CD4-positive, alpha-beta T cell treated with Interleukin-6 for 4 hours (primary cell): ENCODE measurements at places on chromosomes 4 and X.
A peak's percentile ranks its signal among the peaks of the same experiment; 100 is the strongest.

DNA sequence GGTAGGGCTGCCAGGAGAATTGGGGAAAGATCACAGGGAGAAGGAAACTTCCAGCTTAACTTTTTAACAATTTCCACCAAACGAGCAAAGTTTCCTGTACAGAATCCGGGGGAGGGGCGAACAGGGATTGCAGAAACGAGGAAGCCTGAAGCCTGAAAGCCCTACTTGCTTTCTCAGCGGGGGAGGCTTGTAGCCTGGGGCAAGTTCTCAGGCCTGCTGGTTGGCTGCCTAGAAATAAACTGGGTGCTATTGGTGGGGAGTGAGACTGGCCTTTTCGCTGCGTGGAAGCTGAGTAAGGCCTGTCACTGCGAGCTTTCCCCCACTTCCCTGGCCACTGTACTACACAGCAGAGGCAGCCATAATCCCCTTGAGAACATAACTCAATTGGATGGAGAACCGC is 110.8 kb upstream of the ATP8A1 start:
- DNase-seq = no peak

GRCh38 chr4:128830906-128831503 is 21.5 kb downstream of the JADE1 start:
- DNase-seq = no peak

GRCh38 chrX:20445109-20445508 is 178.4 kb upstream of the RPS6KA3 start:
- no peak for DNase-seq

- DNase-seq = peak; percentile 48
These were observed 25.1 kb downstream of the XIAP start for GRCh38 chrX:123884809-123885408.

DNA sequence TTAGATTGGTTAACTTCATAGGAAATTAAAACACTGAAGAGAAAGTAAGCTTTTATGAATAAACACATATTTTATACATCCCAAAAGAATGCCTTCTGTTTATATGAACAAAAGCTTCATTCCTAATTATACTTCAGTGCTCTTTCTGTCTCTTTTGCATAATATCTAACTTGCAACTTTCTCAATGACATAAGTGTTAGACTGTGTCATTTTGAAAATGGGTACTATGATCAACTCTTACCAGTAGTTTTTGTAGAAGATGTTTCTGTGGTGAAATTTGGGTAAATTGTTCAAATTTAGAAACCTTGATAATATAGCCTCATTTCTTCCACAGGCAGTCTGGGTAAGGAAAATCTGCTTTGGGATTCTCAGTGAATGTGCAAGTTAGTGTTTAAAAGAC is 991.4 kb downstream of the CCSER1 start:
- no peak for DNase-seq

GRCh38 chrX:139931646-139932072 is 1.2 kb downstream of the ATP11C start:
- DNase-seq = no peak

DNA sequence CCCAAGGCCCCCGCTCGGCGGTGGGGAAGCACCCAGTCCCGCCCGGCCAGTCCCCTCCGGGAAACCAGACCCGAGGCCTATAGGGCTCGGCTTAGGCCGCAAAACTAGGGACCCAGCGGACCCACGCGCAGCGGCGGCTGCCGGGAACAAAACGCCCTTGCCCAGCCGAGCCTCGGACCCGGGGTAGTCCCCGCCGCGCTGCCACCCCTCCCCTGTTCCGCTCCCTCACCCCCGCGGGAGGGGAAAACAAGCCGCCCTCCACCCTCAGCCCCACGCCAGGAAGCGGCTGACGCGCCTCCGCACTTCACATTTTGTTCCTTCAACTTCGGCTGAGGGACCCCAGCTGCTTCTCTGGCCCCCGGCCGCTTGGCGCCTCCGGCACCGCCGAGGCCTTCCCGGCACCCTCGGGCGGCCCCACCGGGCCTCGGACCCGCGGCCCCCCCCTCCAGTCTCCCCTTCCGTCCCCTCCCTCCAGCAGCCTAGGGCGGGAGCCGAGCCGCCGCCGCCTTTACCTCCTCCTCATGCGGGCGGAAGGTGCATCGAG is 694 bp downstream of the PDS5A start:
- DNase-seq = peak; percentile 67

DNA sequence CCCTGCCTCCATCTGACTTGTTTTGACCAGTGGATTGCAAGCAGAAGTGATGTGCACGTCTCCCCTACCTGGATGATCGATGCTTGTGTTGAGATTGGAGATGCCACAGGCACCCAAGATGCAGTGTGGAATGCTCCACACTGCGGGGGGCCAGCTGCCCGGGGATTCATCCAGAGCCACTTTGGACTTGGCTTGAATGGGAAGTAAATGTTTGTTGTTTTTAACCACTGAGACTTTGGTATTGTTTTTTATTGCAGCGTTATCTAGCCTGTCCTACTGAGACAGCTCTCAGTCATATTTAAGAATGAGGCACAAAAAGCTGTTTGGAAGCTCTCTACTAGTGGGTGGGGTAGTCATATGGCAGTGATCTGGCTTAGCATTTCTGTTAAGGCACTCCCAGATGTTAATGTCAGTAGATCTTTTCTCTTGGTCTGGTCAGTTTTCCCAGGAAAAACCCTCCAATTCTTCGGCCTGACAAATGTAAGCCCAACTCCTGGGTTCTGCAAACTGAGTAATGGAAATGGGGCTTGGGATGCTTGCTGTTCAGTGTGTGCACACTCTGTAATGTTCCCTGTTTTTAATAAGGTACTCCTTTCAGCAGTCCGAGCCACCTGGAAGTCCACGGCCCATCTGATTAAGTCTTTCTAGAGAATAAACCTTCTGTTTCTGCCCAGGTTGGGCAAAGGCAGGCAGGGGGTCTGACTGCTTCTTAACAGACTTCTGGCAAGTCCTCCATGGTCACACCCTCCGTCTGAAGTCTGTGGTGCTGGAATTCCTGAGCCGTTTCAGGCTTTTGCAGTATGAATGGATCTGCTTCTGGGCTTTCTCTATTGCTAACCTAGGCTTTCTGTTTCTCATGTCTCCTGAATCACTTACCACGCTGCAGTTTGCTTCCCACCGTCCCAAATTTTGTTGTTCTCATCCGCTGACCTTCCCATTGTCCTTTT is 74.8 kb downstream of the WWC2 start:
- DNase-seq = no peak

- DNase-seq = no peak
These were observed 73.7 kb upstream of the NDST4 start for GRCh38 chr4:115187136-115187535.

GRCh38 chr4:146051223-146051622 is 112.6 kb upstream of the ZNF827 start:
- DNase-seq = no peak

DNA sequence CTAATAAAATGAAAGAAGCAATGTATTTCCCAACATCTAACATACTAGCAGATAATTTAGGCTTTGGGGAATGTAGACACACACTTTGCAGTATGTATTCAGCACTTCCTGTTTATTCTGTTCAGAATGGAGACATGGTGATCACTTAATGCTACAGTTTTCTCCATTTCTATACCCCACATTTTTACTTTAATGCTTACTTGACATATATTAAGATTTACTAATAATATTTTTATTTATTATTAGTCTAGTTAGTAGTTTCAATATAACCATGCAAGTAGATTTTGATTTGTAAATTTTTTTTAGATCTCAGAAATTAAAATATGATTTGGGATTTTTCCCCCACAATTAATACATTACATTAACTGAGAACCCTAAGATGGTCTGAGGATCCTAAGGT is 98.4 kb downstream of the PRSS12 start:
- DNase-seq = no peak

DNA sequence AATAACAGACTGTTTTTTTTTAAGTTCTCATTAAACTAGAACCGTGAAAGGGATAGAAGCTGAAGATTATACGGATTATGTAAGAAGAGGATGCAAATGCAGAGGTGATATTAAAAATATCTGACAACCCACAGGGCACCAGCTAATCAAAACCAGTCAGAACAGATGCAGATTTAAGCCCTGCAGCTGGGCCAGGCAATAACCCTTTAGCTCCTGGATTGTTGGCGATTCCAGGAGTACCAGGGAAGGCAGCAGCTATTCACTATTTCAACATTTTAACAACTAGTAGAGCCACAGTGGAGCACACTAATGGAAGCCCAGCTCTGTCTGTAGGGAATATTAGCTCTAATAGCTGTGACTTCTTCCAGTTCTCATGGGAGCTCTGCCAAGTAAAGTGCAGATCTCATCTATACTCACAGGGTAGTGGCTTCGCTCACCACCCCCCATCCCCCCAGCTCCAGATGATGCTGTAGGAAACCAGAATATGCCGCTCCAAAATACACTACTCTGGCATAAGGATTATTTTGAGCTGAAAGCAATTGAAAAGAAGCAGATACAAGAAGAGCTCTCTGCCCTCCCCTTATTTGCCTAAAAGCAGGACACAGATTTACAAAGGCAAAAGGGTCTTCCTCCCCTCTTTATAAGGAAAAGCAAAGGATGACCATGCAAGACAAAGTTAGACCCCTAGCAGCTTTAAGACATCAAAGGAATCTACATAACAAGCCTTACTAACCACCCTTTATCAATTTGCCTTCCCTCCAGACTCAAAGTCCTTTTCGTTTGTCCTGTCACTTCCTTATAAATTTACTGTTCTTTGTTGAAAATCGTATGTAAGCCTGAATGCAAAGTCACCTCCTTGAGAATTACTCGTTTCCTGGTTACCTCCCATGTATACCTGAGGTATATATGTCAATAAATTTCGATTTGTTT is 13.7 kb downstream of the SCD5 start:
- no peak for DNase-seq

DNA sequence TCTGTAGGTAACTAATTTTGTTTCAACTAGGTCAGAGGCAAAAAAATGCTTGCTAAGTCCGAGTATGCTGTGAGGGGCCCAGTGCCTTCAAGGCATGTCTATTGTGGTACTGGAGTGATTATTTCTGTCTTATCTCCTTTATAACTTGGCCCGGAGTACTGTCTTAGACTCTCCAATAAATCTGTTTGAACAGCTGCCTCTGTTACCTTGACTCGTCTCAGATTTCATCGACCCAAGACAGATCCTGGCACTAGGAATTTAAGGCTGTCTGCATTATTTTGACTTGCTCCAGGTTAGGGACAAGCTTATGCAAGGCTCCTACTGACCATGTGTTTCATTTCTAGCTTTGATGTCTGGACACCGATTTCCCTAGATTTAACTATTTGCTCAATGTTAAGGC is 41.1 kb upstream of the NKAP start:
- no peak for DNase-seq

DNA sequence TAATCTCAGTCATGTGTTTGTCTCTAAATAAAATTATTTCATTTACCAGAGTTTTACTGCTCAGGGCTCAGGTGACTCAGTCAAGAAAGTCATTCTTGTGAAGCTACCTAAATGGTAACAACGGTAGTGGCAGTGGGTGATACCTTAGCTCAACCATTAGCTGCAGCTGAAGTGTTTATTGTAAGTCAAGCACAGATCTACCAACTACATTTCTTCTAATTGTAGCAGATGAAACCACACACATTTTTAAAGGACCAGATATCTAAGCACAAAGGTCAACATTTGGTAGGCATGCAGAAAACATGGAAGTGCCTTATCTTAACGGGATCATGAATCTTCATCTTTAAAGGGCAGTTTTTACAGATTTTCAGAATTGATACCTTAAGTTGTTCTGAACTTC is 79.1 kb downstream of the FAT4 start:
- DNase-seq = no peak

GRCh38 chr4:110088670-110089069 is 109.7 kb downstream of the ELOVL6 start:
- DNase-seq = no peak

DNA sequence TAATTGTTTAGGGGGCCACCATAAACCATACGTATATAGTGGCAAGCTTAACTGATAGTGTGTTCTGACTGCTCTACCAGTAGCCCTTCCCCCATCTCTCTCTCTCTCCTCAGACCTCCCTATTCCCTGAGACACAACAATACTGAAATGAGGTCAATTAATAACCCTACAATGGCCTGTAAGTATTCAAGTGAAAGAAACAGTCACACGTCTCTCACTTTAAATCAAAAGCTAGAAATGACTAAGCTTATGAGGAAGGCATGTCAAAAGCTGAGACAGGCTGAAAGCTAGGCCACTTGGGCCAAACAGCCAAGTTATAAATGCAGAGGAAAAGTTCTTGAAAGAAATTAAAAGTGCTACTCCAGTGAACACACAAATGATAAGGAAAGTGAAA is 78.0 kb downstream of the PRDM5 start:
- no peak for DNase-seq

GRCh38 chrX:68177542-68177941 is 255.8 kb downstream of the OPHN1 start:
- DNase-seq = no peak

- DNase-seq = no peak
These were observed 101.4 kb downstream of the PPARGC1A start for GRCh38 chr4:23788460-23788859.

- DNase-seq = no peak
These were observed 57.6 kb upstream of the FAT1 start for GRCh38 chr4:186781032-186781917.

- DNase-seq = no peak
These were observed 81.9 kb upstream of the HPGD start for GRCh38 chr4:174604198-174604597.

- DNase-seq = no peak
These were observed 162.4 kb upstream of the PRDX4 start for GRCh38 chrX:23504895-23505294.

DNA sequence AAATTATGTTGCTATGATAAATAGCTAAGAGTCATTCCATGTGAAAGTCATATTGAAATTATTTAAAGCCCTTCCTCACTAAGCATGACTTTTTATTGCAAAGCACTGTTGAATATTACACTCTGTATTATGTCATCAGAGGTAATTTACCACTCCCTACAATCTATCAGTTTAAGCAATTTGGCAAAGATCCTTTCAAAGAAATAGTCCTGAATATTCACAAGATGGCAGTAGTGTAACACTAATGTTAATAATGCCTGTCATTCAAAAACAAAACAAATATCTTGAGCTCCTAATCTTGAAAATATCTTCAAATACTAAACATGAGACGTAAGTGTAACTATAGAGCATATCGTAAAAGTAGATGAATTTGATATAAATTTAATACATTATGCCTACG is 208.6 kb upstream of the TECRL start:
- no peak for DNase-seq

GRCh38 chrX:133953785-133954355 is 31.5 kb downstream of the GPC3 start:
- DNase-seq = no peak

GRCh38 chr4:175499735-175500352 is 312.2 kb downstream of the GPM6A start:
- DNase-seq = no peak

GRCh38 chrX:46648660-46649059 is 75.1 kb downstream of the CHST7 start:
- DNase-seq = no peak

- DNase-seq = no peak
These were observed 94.5 kb upstream of the MXRA5 start for GRCh38 chrX:3440981-3441380.

DNA sequence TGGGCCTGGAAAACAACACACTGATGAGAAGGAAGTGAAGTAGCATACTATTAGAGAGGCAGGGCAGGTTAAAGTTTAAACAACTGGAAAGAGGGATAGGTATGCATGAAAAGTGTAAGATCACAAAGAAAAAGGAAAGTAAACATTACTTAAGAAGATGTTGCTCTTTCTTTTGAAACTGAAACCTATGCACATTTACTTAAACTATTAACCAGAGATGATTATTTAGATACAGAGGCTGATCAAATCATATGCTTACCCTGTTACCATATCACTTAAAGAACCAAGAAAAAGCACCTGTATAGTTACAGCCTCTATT is 37.8 kb downstream of the NAP1L5 start:
- DNase-seq = no peak
